Astrocyte (in vitro differentiated cells and primary cell): ENCODE measurements at places on chromosomes 2 and 18.

- DNase-seq, result no peak
Observed at GRCh38 chr2:168155046-168155445, 92.3 kb downstream of the STK39 start.

DNA sequence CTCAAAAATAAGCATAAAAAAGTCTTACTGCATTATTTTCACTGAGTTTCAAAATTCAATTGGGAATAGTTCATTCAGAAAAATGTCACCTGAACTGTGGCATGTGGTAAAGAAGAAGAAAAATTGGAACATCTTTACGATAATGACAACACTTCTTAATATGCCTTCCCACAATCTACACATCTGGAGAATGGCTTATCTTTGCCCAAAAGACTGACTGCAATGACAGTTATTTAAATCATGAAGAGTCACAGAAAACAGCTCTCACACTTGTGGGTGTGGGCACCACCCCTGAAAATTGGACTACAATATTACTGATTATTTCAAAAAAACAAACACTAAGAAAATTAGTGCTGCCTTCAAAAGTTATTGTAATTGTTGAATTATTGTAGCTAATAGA lies 152.3 kb downstream of the USP34 start:
- DNase-seq, result no peak

GRCh38 chr2:130896813-130897212 lies 60.1 kb downstream of the ARHGEF4 start:
- no peak for DNase-seq

DNA sequence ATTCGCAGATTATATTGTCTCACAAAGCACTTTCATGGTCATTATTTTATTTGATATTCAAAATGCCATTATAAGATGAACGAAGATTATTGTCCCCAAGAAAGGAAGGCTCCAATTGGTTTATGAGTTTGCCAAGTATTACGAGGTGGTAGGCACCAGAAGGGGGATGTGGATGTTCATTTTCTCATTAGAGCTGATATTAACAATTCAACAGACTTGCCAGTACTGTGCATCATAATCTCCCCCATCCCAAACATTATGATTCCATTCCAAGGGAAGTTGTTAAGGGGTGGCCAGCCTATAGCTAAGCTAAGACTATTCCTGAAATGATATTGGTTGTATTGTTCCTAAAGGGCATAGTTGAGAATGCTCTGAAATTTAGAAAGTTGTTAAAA lies 257.7 kb downstream of the PRKCE start:
- no peak for DNase-seq

GRCh38 chr2:159828738-159829137 lies 30.7 kb upstream of the CD302 start:
- no peak for DNase-seq

- DNase-seq, result no peak
Observed at GRCh38 chr18:65523461-65523860, 227.4 kb upstream of the CDH7 start.

DNA sequence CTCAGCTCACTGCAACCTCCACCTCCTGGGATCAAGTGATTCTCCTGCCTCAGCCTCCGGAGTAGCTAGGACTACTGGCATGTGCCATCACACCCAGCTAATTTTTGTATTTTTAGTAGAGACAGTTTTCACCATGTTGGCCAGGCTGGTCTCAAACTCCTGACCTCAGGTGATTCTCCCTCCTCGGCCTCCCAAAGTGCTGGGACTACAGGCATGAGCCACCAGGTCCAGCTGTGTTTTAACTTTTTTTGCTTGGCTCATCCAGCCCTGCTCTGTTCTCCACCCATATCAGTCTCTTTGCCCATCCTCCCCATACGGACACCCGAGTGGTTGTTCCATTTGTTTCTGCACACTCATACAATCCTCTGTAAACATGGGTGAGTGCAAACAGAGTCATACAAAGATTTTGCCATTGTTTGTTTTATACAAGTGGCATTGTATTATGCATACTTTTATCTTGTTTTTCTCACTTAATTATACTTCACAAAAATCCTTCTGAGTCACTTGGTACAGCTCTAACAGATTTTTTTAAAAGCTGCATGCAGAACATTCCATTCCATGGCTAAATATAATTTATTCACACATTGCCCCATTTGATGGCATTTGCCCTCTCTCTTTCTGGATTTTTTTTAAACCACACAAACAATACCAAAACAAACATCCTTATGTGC lies 5.3 kb downstream of the APOB start:
- no peak for DNase-seq

- no peak for DNase-seq
Observed at GRCh38 chr2:44769349-44770011, 172.0 kb upstream of the SIX3 start.

DNA sequence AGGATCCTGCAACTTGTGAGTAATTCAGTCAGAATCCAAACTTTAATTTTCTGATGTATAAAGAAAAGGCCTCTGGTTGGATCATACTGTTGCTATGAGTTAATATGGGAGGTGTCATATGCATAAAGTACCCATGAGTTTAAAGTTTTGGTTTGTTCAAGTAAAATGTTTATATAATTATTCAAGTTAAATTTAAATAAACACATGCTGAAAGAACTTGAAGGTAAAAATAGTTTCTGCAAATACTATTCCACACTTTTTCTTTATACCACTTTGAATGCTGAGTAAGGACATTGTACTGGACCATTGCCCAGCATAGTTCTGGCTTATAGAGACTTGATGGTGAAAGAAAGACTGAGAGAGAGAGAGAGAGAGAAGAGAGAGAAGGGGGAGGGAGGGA lies 30.7 kb downstream of the PKP4 start:
- DNase-seq, result peak; percentile 72

DNA sequence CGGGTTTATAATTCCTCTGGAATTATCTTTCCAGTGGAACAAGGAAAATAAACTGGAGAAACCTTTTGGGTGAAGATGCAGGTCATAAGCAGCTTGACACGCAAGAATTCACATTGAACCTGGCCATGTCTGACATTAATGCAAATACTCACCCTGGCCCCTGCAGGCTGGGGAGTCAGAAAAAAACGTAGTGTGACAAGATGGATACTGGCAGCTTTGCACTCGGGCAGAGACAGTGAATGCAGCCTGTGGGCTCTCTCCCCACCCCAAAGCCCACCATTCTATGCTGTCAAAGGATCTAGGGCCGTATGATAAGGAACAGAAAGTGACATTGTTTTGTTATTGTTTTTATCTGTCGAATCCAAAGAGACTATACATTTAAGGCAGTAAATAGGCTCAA lies 223.1 kb downstream of the RBM43 start:
- no peak for DNase-seq

DNA sequence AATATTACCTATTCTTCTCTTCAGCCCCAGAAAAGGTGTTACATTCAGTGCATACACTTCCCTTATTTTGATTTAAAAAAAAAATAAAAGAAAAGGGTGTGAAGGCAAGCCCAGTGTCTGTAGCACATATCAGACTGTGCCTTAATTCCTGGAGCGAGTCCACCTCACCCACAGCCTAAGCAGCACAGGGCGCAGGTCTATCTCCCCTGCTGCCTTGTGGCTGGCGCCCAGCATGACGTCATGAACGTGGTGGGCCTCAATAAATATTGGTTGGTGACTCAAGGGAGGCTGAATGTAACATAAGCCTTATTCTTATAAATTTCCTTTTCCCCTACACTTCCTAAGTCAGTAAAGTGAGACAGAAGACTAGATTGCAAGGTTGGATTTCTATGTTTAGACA lies 26.4 kb downstream of the ST3GAL5 start:
- peak; percentile 50 for DNase-seq

- DNase-seq, result peak; percentile 97
Observed at GRCh38 chr2:65366595-65367125, 65.7 kb downstream of the SPRED2 start.

- DNase-seq, result no peak
Observed at GRCh38 chr2:14982790-14983189, 350.3 kb downstream of the LRATD1 start.

DNA sequence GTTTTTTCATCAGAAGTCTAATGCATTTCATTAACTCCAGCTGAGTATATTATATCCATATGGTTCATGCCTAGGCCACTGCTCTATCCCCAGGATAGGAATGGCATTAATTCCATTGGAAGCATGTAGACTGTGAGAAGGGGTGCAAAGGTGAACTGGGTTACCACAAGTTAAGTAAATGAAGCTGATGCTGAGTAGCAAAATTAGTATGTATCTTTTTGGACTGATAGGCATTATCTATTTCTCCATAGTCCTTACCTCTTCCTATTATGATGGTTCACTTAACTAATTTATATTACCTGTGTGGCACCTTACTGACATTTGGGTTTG lies 24.9 kb downstream of the UBE2E3 start:
- no peak for DNase-seq

GRCh38 chr2:195756218-195756942 lies 99.4 kb downstream of the SLC39A10 start:
- peak; percentile 48 for DNase-seq

DNA sequence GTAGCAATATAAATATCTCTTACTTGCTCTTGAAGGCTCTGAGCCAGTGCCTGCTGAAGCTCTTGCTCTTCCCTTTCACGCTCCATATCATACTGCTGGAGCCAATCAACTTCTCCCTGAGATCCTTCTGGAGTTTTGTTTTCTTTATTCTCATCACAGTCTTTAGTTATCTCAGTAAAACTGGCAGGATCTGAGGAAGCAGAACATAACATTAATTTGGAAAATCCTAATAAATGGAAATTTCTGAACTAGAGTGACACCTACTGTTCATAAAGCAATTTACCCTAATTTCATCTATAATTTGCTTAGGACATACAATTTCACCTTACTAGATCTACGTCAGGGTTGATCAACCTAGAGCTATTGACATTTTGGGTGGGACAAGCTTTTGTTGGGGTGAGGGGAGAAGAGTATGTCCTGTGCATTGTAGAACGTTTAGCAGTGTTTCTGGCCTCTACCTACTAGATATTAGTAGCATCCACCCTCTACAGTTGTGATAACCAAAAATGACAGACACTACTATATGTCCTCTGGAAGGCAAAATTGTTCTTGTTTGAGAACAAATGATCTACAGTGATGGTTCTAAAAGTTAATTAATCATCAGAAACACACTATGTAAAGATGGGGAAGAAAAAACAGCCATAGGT lies 47.2 kb downstream of the VIL1 start:
- peak; percentile 8 for DNase-seq

DNA sequence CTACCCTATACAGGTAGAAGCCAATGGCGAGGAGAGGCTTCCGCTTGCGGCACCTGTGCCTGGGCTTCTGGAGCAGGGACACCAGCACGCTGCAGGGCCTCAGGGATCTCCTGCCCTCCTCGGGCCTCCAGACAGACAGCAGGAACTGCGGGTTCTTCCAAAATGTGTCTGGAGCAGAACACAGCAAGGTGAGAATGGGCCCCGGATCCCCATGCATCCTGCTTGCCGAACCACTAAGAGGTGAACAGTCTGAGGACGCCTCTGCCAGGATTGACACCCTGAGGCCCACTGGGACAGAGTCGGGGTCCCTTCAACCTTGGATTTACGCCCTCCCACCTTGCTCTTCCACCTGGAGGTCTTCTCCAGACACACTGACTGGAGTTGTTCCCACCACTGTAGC lies 25.4 kb downstream of the CAPN14 start:
- no peak for DNase-seq

GRCh38 chr2:119246884-119247843 lies 23.5 kb downstream of the STEAP3 start:
- no peak for DNase-seq

GRCh38 chr2:111111101-111111755 lies 9.5 kb upstream of the BCL2L11 start:
- DNase-seq, result no peak

DNA sequence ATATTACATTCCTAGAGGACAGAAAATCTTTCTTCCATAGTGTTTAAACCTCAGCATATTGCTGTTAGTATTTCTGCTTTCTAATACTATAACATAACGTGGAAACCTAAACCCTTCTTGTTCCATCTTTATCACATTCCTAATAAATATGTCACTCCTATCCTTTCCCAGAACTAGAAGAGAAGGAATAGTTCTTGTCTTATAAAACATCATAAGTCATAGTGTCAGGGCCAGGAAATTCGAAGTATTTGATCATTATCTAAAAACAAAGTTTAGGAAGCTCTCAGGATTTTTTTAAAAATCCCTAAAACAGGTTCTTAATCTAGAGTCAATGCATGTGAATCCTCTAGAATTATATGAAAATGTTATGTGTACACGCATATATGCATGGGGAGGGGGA lies 2.0 kb downstream of the NHEJ1 start:
- no peak for DNase-seq

DNA sequence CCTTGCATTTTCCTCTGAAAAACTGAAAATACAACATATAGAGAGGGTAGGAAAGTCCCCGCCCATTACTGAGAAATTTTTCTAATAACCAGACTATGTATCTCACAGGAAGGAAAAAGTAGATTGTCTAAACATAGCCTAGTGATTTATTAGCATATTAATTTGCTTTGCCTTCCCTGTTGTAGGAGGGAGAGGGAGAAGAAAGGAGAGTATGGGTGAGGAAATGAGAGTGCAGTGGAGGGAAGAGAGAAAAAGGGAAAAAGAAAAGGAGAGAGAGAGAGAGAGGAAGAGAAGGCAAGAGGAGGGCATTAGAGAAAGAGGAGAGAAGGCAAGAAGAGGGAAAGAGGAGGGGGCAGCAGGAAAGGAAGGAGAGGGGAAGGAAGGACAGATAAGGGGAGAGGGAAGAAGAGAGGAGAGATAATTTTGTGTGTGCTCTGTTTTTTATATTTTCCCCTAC lies 3.6 kb upstream of the KYNU start:
- no peak for DNase-seq

- DNase-seq, result peak; percentile 93
Observed at GRCh38 chr2:31335921-31336585, 78.5 kb downstream of the XDH start.

GRCh38 chr2:45265336-45265735 lies 256.1 kb upstream of the SIX2 start:
- no peak for DNase-seq

GRCh38 chr2:218748741-218749441 lies 33.1 kb upstream of the CYP27A1 start:
- DNase-seq, result no peak

DNA sequence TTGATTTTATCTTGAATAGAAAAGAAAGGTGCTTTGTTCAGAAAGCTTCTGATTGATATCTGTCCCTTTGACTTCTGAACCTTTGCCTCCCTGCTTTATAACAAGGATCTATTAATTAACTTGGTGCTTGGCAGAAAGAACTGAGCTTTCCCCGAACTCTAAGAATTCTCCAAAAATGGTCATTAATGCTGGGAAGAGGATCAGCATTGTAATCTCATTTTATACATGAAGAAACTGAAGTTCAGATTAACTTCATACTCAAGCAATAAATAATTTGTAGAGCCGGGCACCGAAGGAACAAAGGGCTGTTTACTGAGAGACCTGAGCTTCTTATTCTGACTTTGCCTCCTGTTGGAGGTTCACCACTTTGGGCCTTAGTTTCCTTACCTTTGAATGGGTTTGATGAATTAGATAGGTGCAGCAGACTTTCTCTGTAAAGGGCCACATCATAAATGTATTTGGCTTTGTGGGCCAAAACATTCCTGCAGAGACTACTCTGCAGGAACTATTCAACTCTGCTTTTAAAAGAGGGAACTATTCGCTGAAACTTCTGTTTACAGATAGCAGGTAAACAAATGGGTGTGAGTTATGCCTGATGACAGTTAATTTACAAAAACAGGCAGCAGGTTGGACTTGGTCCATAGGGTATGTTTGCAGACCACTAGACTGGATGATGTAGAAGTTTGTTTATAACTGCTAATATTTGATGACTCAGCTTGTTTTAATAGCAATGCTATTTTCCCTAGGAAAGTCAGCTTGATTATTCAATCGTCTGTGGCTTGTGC lies 272.9 kb downstream of the TGIF1 start:
- peak; percentile 24 for DNase-seq

GRCh38 chr2:37349231-37349860 lies 4.9 kb downstream of the QPCT start:
- DNase-seq, result no peak
